ENCODE measurements at places on chromosomes 2 and 18. TPM values are rescaled to one million over a fixed set of nuclear protein-coding genes. Genes with fewer than 3 reads are reported as not detected.

GCG gene
- total RNA-seq: 1.6 TPM

ABCG5 gene
- total RNA-seq: not detected

KCNK3 gene
- 11.1 TPM for total RNA-seq

UGT1A10 gene
- total RNA-seq: not detected

EPC2 gene
- 40.2 TPM for total RNA-seq

CPO gene
- not detected for total RNA-seq

CKAP2L gene
- 3.1 TPM for total RNA-seq

ANKRD29 gene
- 5.6 TPM for total RNA-seq

MBOAT2 gene
- total RNA-seq: 40.2 TPM

DNA sequence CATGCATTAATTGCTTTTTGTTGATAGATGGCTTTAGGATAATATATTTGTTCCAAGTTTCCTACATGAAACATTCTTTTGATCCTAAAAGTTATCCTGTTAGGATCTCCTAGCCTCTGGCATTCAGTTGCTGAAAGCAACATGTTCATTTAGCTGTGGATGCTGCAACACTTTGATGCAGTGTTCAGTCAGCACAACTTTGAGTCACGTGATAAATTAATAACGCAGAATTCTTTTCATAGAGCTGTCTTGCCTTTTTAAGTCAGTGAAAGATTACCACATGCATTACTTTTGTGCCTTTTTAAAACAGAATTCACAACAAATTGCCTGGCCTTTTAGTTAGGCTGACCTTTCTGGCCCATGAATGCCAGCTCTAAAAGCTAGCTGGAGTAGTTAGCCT, 1467.9 kb upstream of the ZEB2 start:
- H3K27ac ChIP-seq: no peak overlapping the region
- no peaks in the 10 kb centered on the region for H3K4me1 ChIP-seq
- no peaks in the 10 kb centered on the region for H3K27me3 ChIP-seq
- H3K36me3 ChIP-seq: no peaks in the 10 kb centered on the region
- DNase-seq: no peak

DNA sequence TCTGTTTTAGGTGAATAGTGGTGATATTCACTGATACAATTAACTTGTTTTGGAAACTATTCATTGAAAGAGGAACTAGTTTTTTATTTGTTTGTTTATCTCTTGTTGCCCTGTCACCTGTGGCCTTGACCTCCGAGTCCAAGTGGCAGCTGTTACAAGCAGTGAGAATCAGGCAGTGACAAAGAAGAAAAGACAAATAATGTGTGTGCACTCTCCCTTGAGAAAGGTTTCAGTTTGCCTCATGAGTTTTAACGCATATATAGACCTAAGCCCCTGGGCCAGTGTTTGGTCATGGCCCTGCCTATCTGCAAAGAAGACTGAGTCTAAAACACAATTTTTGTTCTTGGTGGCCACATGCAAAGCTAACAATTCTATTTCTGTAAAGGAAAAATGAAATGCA, 15.3 kb downstream of the KYNU start:
- no peaks in the 10 kb centered on the region for H3K36me3 ChIP-seq
- no peak for DNase-seq
- H3K27ac ChIP-seq: no peak overlapping the region
- H3K4me1 ChIP-seq: no peaks in the 10 kb centered on the region

DNA sequence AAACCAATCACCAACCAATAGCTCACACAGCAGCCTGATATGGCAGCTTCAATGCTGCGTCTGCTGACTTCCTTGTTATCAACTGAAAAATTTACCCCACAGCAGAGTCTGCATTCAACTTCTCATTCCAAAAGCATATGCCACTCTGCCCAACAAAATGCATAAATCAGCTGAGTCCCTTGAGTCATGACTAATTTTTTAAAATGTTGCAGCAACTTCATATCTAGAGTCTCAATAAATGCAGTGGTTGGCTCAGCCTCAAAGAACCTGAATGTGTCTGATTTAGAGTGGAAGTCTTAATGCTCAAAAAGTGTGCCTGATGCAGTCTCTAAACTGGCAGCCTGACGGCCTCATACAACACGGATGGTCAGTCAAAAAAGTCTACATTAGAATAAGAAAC, 46.5 kb downstream of the FARSB start:
- no peak overlapping the region for H3K27ac ChIP-seq
- H3K4me3 ChIP-seq: no peak overlapping the region
- no peaks in the 10 kb centered on the region for H3K4me1 ChIP-seq
- no peaks in the 10 kb centered on the region for H3K27me3 ChIP-seq

- H3K4me3 ChIP-seq: no peak overlapping the region
- no peaks in the 10 kb centered on the region for H3K4me1 ChIP-seq
- no peak for DNase-seq
- H3K36me3 ChIP-seq: no peaks in the 10 kb centered on the region
- H3K27me3 ChIP-seq: no peaks in the 10 kb centered on the region
- no peak overlapping the region for H3K27ac ChIP-seq
These were observed 14.3 kb downstream of the FRZB start for GRCh38 chr2:182852090-182852489.

- H3K27ac ChIP-seq: no peak overlapping the region
- no peaks in the 10 kb centered on the region for H3K4me1 ChIP-seq
- no peak for DNase-seq
These were observed 119.2 kb upstream of the ACVR1C start for GRCh38 chr2:157747695-157748370.

GRCh38 chr2:11203480-11203879, 48.2 kb downstream of the SLC66A3 start:
- no peak overlapping the region for H3K4me3 ChIP-seq
- no peaks in the 10 kb centered on the region for H3K36me3 ChIP-seq
- H3K4me1 ChIP-seq: no peaks in the 10 kb centered on the region
- no peak overlapping the region for H3K27ac ChIP-seq
- DNase-seq: no peak

GRCh38 chr2:29189052-29189451, 73.8 kb downstream of the CLIP4 start:
- H3K36me3 ChIP-seq: no peaks in the 10 kb centered on the region
- H3K27ac ChIP-seq: no peak overlapping the region
- no peak for DNase-seq
- H3K27me3 ChIP-seq: no peaks in the 10 kb centered on the region
- no peak overlapping the region for H3K4me3 ChIP-seq

GRCh38 chr2:69933254-69933828, 18.4 kb downstream of the MXD1 start:
- H3K27ac ChIP-seq: no peak overlapping the region
- no peak overlapping the region for H3K4me3 ChIP-seq
- DNase-seq: no peak
- no peaks in the 10 kb centered on the region for H3K4me1 ChIP-seq

DNA sequence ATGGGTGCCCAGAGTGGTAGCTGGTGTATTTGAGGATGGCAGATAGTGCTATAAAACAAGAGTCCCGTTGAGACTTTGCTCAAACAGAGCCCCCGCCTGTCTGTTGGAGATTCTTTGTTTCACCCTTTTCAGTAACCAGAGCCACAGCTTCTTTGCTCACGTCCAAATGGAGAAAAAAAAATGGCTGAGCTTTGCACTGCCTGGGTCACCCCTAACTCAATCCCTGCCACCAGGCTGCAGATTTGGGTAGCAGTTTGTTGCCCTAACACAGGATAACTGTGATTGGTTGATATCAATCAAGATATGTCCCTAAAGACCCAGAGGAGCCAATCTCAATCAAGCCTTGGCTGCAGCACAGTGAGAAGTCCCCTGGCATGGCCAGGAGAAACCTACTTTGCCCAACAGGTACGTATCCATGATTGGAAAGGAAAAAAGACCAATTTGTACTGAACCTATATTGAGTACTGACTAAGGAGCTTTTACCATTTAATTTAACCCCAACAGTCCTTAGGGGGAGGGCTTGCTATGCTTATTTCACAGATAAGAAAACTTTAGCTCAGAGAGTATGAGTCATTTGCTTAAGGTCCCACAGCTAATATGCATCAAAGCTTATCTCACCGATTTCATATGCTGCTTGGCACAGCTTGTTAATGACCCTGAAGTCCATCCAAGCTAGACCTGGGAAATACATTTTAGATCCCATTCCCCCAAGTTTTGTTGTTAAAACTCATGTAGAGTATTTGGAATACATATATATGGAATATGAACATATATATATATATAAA, 72.0 kb upstream of the SH3BP4 start:
- no peak overlapping the region for H3K4me3 ChIP-seq
- no peak for DNase-seq
- H3K27ac ChIP-seq: no peak overlapping the region

GRCh38 chr2:169480079-169480465, 778 bp downstream of the BBS5 start:
- peak overlapping the region; percentile 60 for H3K4me3 ChIP-seq
- H3K27ac ChIP-seq: peak overlapping the region; percentile 79
- DNase-seq: no peak
- H3K27me3 ChIP-seq: no peaks in the 10 kb centered on the region

- no peak overlapping the region for H3K4me3 ChIP-seq
- H3K36me3 ChIP-seq: no peaks in the 10 kb centered on the region
- no peaks in the 10 kb centered on the region for H3K27me3 ChIP-seq
These were observed 228.9 kb downstream of the LPIN1 start for GRCh38 chr2:11975373-11975772.

GRCh38 chr2:239290618-239291474, 110.0 kb downstream of the HDAC4 start:
- no peak for DNase-seq
- H3K27ac ChIP-seq: peak overlapping the region; percentile 58
- no peaks in the 10 kb centered on the region for H3K36me3 ChIP-seq
- H3K27me3 ChIP-seq: no peaks in the 10 kb centered on the region

GRCh38 chr2:218605432-218605831, 2.3 kb upstream of the PLCD4 start:
- H3K4me3 ChIP-seq: no peak overlapping the region
- no peak for DNase-seq
- no peak overlapping the region for H3K27ac ChIP-seq
- H3K27me3 ChIP-seq: no peaks in the 10 kb centered on the region
- no peaks in the 10 kb centered on the region for H3K4me1 ChIP-seq

GRCh38 chr2:226798422-226799210, 1.0 kb downstream of the IRS1 start:
- H3K4me1 ChIP-seq: no peaks in the 10 kb centered on the region
- peak overlapping the region; percentile 52 for H3K4me3 ChIP-seq
- H3K27me3 ChIP-seq: no peaks in the 10 kb centered on the region
- H3K36me3 ChIP-seq: no peaks in the 10 kb centered on the region
- peak; percentile 34 for DNase-seq
- H3K27ac ChIP-seq: peak overlapping the region; percentile 93

DNA sequence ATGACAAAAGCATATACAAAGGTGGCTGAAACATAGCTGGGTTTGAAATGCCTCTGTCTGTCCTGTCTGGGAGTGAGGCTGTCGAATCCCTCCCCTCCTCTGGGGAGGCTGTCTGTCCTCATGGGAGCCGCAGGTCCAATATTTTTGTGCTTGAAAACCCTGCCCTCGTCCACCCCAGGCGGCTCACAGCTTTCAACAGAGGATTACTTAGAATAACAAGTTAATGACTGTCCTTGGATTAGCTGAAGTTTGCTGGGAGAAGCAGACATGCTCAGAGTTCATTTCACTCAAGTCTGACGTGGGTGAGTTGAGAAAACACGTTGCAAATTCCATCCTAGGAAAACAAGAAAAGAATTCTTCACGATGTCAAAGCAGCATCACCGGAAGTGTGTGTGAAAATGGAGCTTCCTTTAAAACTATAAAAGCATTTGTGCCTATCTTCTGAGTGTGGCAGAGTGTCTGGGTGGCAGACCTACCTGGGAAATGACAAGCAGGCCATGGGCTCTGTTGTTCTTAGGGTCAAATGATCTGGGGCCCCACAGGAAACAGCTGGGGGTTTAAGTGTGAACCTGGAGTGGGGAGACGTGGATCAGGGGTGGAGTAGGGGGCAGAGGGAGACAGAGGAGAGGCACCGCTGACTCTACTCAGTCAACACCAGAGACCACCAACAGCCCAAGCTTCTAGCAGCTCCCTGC, 77.1 kb downstream of the DDX1 start:
- no peaks in the 10 kb centered on the region for H3K4me1 ChIP-seq
- DNase-seq: no peak
- no peak overlapping the region for H3K27ac ChIP-seq
- no peak overlapping the region for H3K4me3 ChIP-seq
- H3K36me3 ChIP-seq: no peaks in the 10 kb centered on the region
- no peaks in the 10 kb centered on the region for H3K27me3 ChIP-seq

DNA sequence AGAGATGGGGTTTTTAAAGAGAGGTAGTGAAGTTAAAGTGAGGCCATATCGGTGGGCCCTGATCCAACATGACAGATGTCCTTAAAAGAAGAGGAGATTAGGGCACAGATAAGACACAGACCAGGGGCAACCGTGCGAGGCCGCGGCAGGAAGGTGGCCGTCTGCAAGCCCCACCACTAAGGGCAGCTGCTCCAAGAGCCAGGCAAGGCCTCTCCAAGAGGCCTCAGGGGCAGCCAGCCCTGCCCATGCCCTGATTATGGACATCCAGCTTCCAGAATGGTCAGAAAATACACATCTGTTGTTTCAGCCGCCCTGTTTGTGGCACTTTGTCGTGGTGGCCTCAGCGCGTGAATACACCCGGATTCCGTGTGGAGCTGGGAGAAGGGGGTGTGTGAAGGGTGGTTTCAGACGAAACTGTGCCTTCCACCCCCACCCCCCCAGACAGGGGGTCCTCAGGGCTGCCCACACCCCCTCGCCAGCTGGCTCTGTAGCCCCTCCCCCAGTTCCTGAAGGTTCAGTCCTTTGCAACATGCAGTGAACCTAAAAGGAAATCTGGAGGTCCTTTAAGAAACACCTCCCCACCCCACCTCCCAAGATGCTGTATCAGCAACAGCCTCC, 74.1 kb upstream of the SMAD7 start:
- no peaks in the 10 kb centered on the region for H3K27me3 ChIP-seq
- no peaks in the 10 kb centered on the region for H3K4me1 ChIP-seq
- DNase-seq: no peak
- no peak overlapping the region for H3K4me3 ChIP-seq
- no peak overlapping the region for H3K27ac ChIP-seq
- no peaks in the 10 kb centered on the region for H3K36me3 ChIP-seq

Measured in prostate gland (tissue), 2 donors.